ENCODE measurements at places on chromosomes 6 and 20. TPM values are rescaled to one million over a fixed set of nuclear protein-coding genes. Genes with fewer than 3 reads are reported as not detected.

Gene KIAA0408
- total RNA-seq: 0.51 TPM

Gene TGM3
- not detected for total RNA-seq

Gene CTCFL
- not detected for total RNA-seq

Gene TRERF1
- 0.86 TPM for total RNA-seq

Gene PSORS1C1
- total RNA-seq: 3.9 TPM

Gene WFDC12
- not detected for total RNA-seq

Gene PRICKLE4
- total RNA-seq: 1.7 TPM

Gene AVP
- not detected for total RNA-seq

- DNase-seq: no peak
Measured at GRCh38 chr6:111701146-111701545, 95.5 kb upstream of the TRAF3IP2 start.

- DNase-seq: no peak
Measured at GRCh38 chr6:165227644-165228329, 81.6 kb downstream of the C6orf118 start.

DNA sequence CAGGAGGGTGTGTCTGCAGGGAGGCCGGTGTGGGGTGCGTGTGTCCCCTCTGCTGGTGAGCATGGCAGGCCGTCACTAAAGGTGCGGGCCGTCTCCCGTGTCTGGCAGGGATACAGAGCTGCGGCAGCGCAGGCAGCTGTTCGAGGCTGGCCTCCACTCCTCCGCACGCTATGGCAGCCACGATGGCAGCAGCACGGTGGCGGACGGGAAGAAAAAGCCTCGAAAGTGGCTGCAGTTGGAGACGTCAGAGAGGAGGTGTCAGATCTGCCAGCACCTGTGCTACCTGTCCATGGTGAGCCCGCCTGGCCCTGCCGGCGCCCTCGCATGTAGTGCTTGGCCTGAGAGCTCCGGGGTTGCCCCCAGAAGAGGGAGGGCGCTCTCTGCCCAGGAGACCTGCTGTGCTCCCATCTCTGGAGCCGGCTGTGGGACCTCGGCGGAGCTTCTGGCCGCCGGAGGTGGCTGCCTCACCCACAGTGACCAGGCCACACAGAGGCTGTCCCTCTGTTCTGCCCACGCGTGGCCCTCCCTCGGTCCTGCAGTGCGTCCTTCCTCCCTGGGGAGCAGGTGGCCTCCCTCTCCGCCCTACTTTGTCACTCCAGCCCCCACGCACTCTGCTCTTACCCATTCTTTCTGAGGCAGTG is 149.6 kb downstream of the DTNBP1 start:
- no peak for DNase-seq

GRCh38 chr20:31505903-31506302 is 8.3 kb upstream of the HM13 start:
- no peak for DNase-seq

GRCh38 chr20:24605937-24606455 is 136.6 kb downstream of the SYNDIG1 start:
- no peak for DNase-seq

DNA sequence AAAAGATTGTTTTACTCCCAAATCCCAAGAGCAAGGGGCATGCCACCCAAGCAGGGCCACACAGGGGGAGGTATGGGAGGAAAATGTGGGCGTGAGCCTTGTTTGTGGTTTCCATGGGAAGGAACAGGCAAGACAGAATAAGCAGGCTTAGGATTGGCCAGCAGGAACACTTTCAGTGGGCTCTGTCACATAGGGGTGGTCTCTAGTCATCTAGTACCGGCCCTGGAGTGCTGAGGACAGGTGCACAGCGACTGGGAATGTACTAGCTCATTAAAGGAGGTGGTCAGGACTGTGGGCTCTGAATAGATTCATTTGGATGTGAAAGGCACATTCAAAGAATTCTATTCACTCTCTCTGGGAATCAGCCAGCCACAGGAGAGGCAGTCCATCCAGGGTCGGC is 175.6 kb downstream of the TBC1D7 start:
- no peak for DNase-seq

DNA sequence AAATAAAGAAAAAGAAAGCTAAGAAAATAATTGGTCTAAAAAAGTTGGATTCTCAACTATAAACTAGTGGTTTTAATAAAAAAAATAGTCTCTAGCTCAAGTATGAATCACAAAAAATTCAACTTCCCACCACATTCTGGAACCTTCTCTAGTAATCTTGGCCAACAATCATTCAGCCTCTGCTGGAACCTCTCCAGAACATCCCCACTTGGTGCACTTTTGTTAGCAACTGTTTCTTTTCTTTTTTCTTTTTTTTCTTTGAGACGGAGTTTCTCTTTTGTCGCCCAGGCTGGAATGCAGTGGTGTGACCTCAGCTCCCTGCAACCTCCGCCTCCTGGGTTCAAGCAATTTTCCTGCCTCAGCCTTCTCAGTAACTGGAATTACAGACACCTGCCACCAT is 35.7 kb downstream of the TXLNB start:
- no peak for DNase-seq

DNA sequence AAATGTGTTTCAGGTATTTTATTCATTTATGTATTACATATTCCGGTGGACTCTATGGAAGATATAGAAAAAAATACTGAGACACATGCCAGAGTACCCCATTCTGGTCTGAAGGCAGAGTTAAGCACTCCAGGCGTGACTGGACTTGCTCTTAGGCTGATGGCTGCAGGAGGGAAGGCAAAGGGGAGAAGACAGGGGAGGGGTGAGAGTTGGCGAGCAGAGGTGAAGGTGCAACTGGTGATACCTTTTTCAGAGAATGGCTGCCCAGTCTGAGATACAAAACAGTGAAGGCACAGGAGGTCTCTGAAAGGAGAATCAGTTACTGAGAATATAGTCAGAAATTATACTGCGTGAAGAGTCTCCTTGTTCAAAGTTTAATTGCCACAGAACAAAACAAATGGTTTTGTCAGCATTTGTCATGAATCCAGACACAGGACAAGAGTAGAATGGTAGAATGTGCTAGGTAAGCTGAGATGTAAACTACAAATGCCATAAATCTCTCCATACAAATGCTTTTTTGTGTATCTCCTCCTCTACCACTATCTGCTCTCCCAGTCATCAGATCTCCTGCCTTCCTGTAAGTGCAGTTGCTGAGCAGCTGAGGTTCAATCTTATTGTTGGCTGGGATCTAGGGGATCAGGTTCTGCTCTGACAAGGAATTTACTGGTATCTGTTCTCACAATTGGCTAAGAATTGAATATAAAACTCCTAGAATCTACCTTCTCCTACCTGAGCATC is 104.2 kb upstream of the DST start:
- no peak for DNase-seq

Data from cardiac septum (tissue), 1 donor.